ELR (cell line): ENCODE measurements at places on chromosomes 6 and 20.

DNA sequence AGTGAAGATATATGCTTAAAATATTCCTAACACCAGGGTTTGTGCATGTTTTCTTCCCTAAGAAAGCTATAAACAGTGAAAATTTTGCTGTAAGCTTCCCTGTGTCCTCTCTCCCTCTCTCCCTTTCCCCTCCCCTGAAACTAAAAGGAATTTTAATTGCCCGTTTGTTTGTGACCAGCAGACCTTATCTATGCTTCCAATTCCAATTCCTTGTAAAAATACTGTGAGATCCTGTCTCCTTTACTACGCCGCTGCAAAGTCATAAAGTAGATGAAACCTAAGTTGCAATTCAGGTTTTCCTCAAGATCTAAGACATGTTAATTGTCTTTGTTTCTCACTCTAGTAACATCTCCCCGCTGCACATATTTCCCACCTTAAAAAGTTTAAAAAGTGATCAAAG is 82.3 kb downstream of the DNAH8 start:
- no peak for DNase-seq

- no peak for DNase-seq
These were observed 9.0 kb downstream of the PTPN1 start for GRCh38 chr20:50519036-50519762.

DNA sequence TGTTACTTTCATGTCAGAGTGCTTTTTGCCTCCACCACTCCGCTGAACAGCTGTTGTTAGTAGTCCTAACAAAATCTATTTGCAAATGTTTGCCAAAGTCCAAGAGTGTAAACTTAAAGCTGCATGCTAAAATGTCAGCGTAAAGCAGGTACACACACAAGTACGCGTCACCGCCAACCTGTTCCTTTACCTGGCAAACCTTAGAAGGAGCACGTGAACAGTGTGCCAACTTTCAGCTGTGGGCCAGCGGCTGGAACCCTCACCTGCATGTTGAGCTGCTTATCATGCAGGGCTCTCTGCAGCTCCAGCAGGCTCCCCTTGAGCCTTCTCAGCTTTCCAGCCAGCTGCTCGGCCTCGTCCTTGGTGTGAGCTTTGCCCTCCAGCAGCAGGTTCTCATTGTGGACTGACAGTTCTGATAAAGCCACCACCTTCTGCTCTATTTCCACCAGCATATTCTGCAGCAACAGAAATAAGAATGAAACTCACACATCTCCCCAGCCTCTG is 359.3 kb downstream of the SYNE1 start:
- DNase-seq: no peak

- DNase-seq: peak; percentile 65
These were observed 610 bp downstream of the CASP8AP2 start for GRCh38 chr6:89830170-89830809.

- no peak for DNase-seq
These were observed 54.2 kb downstream of the TBC1D7 start for GRCh38 chr6:13273931-13274706.

GRCh38 chr6:26421259-26422144 is 18.8 kb upstream of the BTN3A3 start:
- peak; percentile 95 for DNase-seq

- DNase-seq: no peak
These were observed 186.9 kb upstream of the ECI2 start for GRCh38 chr6:4322134-4322845.

- no peak for DNase-seq
These were observed 6.5 kb upstream of the SLCO4A1 start for GRCh38 chr20:62635852-62636251.

- no peak for DNase-seq
These were observed 43.4 kb upstream of the RALGAPA2 start for GRCh38 chr20:20755674-20756319.

DNA sequence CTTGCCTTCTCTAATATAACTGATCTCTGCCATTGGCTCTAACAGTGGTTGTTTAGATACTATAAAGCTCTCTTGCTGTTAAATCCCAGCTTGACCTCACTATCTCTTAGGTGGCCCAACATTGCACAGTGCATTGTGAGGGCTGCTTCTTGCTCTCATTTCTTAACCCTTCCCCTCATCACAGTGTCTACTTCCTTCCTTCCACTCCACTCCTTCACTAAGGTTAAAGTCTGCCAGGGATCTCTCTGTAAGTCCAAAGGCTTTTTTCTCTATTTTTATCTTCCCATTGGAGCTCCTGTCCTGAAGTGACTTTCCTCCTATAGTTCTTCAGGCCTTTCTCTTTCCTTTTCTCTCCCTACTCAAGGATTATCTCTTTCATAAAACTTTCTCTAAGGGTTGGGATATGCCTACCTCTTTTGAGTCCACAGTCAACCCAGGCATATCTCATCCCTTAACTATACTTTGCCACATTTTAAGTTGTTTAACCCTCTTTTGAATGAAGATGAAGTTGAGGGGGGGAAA is 4.0 kb upstream of the TBC1D22B start:
- no peak for DNase-seq

DNA sequence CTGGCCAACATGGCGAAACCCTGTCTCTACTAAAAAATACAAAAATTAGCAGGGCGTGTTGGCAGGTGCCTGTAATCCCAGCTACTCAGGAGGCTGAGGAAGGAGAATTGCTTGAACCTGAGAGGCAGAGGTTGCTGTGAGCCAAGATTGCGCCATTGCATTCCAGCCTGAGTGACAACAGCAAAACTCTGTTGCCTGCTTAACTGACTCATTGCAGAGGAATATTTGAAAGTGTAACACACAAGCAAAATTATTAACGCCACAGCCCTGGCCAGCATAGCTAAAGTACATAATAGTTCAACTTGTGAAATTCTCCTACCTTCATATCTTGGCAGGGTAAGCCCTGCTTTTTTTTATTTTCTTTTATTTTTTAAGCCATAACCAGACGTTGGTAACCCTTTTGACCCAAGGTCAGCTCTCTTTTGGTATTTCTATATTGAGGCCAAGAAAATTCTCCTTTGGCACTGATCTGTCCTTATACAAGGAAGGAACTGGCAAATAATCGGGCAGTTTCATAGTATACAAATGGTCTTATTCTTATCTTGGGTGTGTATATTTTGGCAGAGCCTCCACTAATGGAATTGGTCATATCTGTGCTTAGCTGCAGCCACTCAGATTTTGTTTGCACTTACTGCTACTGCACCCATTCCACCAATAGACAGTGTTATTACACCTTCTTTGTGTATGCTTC is 4.0 kb upstream of the ADGRF5 start:
- peak; percentile 83 for DNase-seq

DNA sequence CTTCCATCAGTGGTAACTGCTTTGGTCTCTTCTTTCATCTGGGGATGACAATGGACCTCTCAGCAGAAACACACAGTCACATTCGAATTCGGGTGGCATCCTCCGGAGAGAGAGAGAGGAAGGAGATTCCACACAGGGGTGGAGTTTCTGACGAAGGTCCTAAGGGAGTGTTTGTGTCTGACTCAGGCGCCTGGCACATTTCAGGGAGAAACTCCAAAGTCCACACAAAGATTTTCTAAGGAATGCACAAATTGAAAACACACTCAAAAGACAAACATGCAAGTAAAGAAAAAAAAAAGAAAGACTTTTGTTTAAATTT is 6.1 kb downstream of the EDN1 start:
- DNase-seq: peak; percentile 74

DNA sequence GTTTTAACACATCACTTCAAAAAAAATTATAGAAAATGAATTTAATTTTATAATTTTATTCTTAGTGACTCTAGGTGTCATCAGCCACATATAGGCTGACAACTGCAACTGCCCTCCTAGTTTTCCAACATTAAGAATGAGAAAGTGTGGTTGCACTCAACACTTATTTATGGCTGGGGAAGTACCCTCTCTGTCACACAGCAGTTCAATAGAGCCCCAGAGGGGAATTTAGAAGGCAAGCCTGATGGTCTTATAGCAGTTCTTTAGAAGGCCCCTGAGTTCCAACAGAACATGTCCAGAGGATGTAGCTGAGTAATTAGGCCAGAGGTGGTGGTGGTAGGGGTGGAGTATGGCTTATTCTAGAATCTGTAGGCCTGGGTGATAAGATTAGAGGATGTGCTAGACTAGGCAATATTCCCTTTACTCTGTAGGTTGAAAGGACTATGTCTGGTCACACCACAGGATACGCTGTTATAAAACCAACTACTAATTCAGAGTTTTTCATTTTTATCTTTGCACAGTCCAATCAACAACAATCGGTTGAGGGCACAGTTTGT is 226.5 kb upstream of the CITED2 start:
- no peak for DNase-seq

- no peak for DNase-seq
These were observed 65.9 kb downstream of the PPP1R14C start for GRCh38 chr6:150208611-150209352.

DNA sequence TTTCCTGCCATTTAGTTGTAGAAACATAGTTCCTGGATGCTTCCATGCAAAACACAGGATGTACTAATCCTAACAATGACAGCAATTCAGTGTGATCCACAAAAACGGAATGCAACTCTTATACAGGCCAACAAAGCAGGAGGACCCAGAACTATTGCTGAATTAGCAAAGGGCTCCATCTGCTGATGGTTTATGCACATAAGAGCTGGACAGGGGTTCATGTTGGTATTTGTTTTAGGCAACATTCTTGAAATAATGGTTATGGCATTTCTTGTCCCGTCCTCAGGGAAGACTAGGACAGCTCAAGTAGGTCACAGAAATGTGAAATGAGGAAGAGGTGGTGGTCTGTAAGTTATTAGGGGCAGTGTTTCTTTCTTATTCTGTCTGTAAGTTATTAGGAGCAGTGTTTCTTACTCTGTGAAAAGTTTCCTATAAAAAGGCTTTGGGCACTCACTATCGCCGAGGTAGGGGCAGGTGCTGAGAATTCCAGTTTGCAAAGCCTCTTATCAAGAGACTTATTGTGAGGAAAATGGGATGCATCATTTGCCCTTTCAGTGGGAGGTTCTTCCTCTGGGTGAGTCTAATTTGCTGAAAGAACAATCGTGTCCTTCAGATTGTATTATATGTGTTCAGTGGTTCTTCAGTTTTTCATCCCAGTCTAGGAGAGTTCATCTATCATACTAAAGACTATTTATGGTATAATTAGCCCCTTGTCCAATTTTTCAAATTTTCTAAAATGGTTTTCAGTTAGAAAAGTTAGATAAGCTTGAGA is 171.1 kb downstream of the MCHR2 start:
- DNase-seq: peak; percentile 70

- peak; percentile 60 for DNase-seq
These were observed 83.9 kb downstream of the SOD2 start for GRCh38 chr6:159608961-159609651.

GRCh38 chr20:35085477-35086225 is 7.0 kb downstream of the TRPC4AP start:
- no peak for DNase-seq

DNA sequence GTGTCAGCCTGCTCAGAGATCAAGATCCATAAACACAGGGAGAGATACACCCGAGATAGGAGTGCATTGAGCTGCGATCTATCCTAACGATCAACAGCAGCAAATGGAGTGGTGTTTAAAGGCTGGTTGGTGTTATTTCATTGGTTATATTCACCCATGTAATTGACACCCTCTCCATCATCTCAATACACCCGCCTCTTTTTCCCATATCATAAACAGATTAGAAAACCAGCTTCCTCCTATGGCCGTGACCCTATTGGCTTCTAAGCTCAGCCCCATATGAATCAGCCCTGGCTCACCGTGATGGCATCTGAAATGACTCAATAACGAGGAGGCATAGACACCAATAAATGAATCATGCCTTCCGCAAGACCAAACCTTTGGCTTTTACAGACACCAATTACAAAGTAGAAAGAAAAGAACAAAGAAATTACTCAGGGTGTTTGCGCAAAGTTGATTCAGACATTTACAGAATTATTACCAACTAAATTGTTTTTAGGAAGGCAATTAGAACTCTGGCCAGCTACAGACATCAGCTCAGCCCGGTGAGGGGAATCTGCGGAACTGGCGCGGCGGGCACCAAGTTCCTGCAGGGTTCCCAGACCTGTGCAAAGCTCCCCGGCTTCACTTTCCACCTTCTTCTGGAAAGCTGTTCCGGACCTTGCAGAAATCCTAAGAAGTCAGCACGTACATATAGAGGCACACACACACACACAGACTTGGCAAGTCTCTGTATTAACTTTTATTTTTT is 11.5 kb downstream of the PMEPA1 start:
- peak; percentile 98 for DNase-seq
